ENCODE measurements at places on chromosomes 5 and 9.

GRCh38 chr5:69416180-69416579 is 1.3 kb downstream of the MARVELD2 start:
- no peak for DNase-seq

DNA sequence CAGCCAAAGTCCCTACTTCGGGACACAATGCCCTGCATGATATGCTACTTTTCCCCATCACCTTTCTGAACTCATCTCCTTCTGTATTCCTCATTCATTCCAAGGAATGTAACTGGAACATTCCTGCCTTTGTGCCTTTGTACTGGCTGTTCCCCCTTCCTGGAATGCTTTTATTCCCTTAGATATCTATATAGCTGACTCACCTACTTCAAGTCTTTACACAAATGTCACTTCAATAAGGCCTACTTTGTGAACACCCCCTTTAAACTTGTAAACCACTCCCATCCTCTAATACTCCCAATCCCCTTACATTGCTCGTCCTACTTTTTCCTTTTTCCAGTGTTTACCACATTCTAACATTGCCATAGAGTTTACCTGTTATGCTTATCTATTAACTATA is 2.4 kb downstream of the NOL6 start:
- no peak for DNase-seq

DNA sequence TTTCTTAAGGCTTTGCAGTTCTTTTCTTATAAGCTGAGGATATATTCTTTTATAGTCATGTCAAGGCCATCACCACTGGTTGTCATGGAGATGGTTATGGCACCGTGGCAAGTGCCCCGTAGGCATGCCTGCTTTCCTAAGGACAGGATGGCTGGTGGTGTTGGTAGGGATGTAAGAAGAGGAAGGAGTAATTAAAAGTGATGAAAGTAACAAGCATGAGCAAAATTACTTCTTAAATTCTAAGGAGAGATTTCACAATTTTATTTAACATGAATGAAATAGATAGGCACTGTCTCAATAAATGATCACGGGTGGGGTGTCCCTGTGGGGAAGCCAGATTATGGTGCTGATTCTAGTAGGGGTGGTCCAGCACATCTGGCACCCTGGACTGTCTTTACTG is 290.2 kb upstream of the KLF4 start:
- DNase-seq, result no peak

- no peak for DNase-seq
Observed at GRCh38 chr5:10431415-10431814, 10.3 kb upstream of the ROPN1L start.

DNA sequence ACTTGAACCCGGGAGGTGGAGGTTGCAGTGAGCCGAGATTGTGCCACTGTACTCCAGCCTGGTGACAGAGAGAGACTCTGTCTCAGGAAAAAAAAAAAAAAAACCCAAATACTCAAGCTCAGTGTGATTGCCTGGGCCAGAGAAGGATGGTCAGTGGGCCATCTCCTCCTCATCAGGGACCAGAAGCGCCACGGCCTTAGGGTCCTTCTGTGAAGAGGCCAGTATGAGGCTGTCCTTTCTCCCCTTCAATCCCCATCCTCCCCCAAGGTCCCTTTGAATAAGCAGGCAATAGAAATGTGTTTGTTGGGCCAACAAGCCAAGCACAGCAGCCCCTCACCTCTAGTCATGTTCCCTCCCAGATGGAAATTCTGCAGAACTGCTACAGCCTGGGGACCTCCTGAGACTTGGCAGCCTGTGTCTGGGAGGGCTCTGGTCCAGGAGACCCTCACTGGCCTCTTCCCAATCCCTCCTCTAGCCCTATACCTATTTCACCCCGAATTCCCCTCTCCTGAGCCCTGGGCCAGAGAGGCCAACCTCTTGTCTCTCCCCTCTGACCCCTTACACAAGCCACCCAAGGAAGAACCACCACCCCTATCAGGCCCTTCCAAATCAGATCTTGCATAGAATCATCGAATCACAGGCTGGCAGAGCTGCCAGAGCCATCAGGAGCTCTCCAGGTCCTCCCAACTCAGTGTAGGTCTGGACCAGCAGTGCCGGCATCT is 1.0 kb downstream of the CSF1R start:
- no peak for DNase-seq

DNA sequence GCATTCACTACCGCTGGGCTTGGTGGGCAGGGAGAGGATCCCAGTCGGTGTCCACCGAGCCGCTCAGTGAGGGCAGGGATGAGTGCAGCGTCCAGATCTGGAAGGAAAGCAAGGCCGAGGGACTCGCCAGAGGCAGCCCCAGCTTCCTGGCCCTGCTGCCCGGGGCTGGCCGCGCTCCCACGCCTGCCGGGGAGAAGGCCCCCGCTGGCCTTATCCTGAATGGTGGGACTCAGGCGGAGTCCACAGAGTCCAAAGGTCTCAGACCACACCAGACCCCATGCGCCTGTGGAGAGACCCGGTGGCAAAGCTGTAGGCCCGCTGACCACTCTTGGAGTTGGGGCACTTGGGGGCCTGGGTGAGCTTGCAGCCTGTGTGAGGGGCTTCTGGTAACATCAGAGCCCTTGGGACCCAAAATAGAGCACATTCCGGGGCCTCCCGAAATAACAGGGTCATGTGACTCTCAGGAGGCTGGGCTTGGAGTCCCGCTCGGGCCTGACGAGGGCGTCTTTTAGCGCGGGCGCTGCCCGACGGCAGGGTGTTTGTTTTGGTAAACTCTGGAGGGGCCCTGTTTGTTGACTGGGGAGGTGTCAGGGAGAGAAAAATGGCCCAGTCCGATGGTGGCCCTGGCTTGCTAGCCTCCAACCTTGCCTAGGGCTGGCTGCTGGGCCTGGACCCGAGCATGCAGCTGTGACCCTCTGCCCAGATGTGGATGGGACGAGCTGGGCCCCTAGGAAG is 2.8 kb downstream of the RXRA start:
- DNase-seq, result no peak

GRCh38 chr5:76958991-76959767 is 6.3 kb downstream of the CRHBP start:
- peak; percentile 23 for DNase-seq
